SJSA1 (cell line): ENCODE measurements at places on chromosomes 2 and 18.

DNA sequence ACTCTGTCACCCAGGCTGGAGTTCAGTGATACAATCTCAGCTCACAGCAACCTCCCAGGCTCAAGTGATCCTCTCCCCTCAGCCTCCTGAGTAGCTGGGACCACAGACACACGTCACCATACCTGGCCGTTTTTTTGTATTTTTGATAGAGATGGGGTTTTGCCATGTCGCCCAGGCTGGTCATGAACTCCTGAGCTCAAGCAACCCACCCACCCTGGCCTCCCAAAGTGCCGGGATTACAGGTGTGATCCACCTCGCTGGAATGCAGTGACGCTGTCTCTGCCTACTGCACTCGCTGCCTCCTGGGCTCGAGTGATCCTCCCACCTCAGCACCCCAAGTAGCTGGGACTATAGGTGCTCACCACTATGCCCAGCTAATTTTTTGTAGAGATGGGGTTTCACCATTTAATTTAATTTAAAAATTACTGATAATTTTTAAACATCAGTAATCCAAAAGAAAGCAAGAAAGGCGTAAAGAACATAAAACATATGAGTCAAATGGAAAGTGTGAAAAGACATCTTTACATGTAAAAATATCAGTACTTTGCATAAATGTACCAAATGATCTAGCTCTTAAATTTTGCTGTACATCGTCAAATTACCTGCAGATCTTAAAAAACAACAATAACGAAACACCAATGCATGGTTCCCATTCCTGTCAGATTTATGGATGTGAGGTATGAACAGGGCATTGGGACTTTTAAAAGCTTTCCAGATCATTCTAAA is 2.8 kb upstream of the ZNF236 start:
- H3K4me3 ChIP-seq: no peak overlapping the region
- peaks cover 9% of the 10 kb centered on the region for H3K4me1 ChIP-seq

- no peak overlapping the region for H3K4me3 ChIP-seq
- H3K27ac ChIP-seq: no peak overlapping the region
- H3K4me1 ChIP-seq: no peaks in the 10 kb centered on the region
- H3K36me3 ChIP-seq: no peaks in the 10 kb centered on the region
- no peak for DNase-seq
Measured at GRCh38 chr2:14524803-14525080, 107.8 kb upstream of the LRATD1 start.

DNA sequence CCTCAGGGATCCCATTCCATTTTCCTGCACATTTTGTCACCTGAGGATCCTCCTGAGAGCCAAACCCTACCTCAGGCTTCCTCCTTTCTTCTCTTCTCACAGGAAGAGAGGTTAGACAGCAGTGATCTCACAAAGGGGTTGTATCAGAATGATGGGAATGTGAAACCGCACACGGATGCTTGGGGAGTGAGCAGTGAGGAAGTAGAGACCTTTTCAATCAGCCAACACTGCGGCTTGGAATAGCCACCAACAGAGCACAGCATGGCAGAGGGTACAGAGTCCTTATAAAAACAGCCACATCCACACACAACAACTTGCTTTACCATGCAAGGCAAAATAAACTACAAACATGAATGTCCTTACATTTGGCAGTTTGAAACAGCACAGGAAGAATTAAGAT is 8.7 kb downstream of the TMEM182 start:
- H3K4me3 ChIP-seq: no peak overlapping the region
- H3K36me3 ChIP-seq: no peaks in the 10 kb centered on the region
- no peak overlapping the region for H3K27ac ChIP-seq
- peaks cover 4% of the 10 kb centered on the region for H3K4me1 ChIP-seq
- no peaks in the 10 kb centered on the region for H3K27me3 ChIP-seq
- peak; percentile 19 for DNase-seq

DNA sequence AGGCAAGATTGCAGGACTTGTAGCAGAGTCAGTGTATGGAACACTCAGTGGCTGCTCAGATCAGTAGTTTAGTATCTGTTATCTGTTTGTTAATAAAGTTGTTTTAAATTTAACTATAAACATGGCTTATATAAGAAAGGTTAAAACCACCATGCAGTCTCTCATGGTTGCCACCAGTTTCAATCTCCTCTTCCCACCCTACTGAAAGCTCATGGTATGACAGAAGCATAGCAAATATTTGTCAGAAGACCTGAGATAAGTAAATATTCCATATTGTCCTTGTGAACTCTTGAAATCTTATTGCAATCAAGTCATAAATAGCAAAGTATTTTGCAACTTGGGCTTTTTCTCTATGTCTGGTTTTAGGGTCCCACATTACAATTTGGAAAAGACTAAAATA is 2.1 kb upstream of the COL5A2 start:
- no peaks in the 10 kb centered on the region for H3K27me3 ChIP-seq
- H3K4me1 ChIP-seq: peaks cover 7% of the 10 kb centered on the region
- no peak overlapping the region for H3K27ac ChIP-seq
- DNase-seq: no peak

- H3K27ac ChIP-seq: peak overlapping the region; percentile 30
- H3K4me1 ChIP-seq: peaks cover 20% of the 10 kb centered on the region
- DNase-seq: peak; percentile 88
- peaks cover 68% of the 10 kb centered on the region for H3K36me3 ChIP-seq
- no peak overlapping the region for H3K4me3 ChIP-seq
Measured at GRCh38 chr18:79698668-79699335, 19.2 kb downstream of the CTDP1 start.

DNA sequence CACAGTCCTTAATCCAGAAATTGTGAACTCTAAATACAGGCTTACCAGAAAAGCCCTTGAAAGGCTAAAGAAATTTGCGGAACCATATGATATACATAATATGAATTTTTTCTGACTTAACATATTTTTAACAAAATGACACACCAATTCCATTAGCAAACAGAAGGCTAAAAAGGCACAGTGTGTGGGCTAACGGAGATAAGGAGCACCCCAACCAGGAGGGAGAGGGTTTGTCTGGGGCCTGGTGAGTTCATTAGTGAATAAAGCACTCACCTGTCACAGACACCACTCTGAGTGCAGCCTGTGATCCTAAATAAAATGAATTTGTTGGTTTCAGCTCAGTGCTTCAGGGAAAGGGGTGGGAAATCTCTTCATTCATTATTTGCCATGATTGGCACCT is 2.7 kb upstream of the FECH start:
- no peak overlapping the region for H3K27ac ChIP-seq
- no peak overlapping the region for H3K4me3 ChIP-seq
- no peak for DNase-seq

GRCh38 chr2:212892193-212892592 is 259.2 kb downstream of the IKZF2 start:
- H3K36me3 ChIP-seq: no peaks in the 10 kb centered on the region
- H3K4me3 ChIP-seq: no peak overlapping the region
- H3K27ac ChIP-seq: no peak overlapping the region

- no peaks in the 10 kb centered on the region for H3K36me3 ChIP-seq
- peaks cover 19% of the 10 kb centered on the region for H3K27me3 ChIP-seq
- H3K4me3 ChIP-seq: no peak overlapping the region
- DNase-seq: no peak
- H3K27ac ChIP-seq: no peak overlapping the region
- H3K4me1 ChIP-seq: no peaks in the 10 kb centered on the region
Measured at GRCh38 chr2:239585422-239585821, 184.6 kb upstream of the HDAC4 start.
